ENCODE measurements at places on chromosomes 2 and 18.
A peak's percentile ranks its signal among the peaks of the same experiment; 100 is the strongest.

GRCh38 chr2:213034585-213034984 is 116.8 kb downstream of the IKZF2 start:
- DNase-seq: no peak

DNA sequence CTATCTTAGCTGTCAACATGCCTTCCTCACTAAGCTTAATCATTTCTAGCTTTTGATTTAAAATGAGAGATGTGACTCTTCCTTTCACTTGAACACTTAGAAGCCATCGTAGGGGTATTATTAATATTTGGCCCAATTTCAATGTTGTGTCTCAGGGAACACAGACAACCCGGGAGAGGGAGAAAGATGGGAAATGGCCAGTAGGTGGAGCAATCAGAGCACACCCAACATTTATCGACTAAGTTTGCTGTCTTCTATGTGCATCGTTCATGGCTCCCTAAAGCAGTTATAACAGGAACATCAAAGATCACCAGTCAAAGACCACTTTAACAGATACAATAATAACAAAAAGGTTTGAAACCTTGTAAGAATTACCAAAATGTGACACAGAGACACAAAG is 110.2 kb downstream of the OLA1 start:
- no peak for DNase-seq

GRCh38 chr2:233034091-233034882 is 1.8 kb downstream of the NEU2 start:
- no peak for DNase-seq

- no peak for DNase-seq
Measured at GRCh38 chr18:29651122-29651680, 1391.3 kb downstream of the DSC3 start.

DNA sequence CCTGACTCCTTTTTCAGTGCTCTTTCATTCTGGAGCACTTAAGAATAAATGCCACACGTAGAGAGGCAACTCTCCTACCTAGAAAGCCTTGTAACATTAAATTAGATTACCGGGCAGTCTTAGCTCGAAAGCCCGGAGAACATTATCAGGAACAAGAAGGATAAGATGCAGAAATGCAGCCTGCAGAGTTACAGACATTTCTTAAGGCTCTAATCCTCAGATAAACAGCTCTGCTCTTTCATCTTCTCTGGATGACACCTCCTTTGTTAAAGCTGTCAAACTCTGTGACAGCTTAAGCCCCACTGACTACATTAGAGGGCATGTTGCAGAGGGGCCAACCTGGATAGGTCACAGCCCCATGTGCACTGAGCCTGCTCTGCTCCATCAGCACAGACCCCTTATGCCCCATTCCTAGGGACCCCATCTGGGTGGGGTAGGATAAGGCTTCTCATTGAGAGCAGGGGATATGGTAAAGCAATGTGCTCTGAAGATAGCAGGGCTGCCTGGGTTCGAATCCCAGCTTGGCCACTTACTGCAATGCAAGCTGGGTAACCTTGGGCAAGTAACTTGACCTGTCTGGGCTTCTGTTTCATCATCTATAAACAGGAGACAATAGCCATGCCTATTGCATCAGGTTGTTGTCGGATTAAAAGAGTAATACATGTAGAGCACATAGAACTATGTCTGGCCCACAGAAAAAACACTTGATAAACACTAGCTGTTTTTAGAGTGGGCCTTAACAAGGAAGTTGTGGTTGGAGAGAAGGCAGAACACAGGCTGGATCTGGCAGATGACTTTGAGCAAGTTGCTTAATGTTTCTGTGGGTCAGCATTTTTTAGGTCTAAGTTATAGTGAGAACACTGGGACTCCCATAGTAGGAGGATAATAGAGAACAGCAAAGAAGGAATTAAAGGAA is 111.4 kb downstream of the THNSL2 start:
- DNase-seq: no peak

DNA sequence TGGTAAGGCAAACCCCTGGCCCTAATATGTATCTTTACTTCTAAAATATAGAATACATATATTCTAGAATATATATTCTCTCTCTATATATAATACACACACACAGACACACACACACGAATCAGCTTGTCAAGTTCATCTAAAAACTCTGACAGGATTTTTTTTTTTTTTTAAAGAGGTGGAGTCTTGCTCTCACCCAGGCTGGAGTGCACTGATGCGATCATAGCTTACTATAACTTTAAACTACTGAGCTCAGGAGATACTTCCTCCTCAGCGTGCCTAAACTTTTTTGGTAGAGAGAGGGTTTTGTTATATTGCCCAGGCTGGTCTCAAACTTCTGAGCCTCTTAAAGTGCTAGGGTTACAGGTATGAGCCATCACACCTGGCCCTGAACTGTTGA is 45.2 kb downstream of the DOK1 start:
- no peak for DNase-seq

DNA sequence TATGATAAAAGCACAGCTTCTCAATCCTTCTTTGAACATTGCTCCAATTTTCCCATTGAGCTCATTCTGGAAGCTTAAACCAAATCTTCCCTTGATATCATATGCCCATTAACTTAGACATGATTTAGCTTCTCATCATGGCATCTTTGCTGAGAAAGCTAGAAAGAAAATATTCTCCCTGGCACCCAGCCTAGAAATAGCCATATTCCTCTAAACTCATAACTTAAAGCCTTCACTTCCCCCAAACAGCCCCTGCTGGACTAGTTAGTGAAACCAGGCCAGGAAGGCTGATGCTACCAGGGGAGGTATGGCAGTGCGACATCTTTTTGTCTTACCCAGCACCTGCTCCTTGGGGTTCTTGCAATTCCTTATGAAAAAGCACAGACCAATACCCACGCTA is 4.3 kb downstream of the AAK1 start:
- DNase-seq: no peak

DNA sequence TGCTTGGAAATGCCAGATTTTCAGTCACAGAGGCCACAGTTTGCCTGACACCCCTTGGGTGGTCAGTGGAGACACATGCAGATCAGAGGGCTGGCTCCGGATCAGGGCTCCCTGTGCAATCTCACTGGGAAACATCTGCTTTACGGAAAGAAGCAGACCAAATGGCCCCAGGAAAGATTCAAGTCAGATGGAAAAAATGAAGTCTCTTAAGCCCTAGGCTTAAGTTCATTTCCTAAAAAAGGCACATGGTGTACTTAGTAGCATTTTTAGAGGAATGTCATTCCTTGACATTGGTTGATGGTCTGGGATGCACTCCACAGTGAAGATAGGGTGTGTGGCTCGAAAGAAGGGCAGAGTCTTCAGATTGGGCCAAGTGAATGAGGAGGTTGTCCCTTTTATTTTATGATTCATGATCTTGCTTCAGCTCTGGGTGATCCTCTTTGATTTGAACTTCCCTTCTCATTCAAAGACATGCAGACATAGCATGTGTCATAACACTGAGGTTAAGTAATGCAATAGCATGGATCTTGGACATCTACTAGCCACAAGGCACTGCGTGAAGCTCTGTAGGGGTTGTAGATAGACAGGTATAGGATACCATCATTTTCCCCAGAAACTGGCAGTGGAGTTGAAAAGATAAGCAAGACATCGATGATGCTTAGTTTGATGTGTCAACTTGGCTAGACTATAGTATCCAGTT is 56.5 kb downstream of the KCNE4 start:
- DNase-seq: no peak

- no peak for DNase-seq
Measured at GRCh38 chr18:57533868-57534510, 52.5 kb downstream of the FECH start.

- DNase-seq: no peak
Measured at GRCh38 chr18:69659142-69659651, 258.5 kb downstream of the DOK6 start.

- no peak for DNase-seq
Measured at GRCh38 chr2:238501311-238501710, 74.6 kb downstream of the ASB1 start.

DNA sequence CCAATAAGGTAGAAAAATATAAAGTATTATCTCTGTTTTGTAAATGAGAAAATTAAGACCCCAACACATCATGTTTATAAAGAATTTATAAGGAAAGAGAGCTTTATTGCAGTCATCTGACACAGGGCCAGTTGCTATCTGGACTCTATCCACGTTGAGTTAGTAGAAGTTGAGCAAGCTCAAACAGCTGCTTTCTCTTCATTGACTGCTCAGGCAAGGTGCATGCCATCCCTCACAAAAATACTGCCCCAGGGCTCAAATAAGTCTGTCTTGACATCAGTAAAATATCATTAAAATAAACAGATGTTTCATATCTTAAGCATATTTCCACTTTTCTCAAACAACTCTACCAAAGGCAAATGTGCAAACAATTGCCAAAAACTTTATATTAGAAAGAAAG is 14.8 kb downstream of the COL5A2 start:
- no peak for DNase-seq

GRCh38 chr18:53375621-53376020 is 848.8 kb downstream of the MBD2 start:
- peak; percentile 34 for DNase-seq

DNA sequence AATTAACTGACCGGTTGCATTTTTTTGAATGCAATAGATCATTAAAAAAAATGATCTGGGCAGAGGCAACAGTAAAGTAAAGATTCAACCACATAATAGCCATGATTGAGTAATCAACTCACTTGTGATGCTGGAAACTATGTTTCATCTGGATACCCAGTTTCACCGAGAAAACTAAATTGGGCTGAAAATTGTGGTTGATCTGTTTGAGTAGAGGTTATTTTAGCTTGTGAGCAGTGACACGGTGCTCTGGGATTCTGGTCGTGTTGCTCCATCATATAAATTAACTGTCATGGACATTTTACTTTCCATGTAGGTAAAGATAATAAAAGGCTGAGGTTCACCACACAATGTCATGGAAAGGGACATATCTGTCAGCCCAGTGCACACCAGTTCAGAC is 58.7 kb downstream of the CD226 start:
- no peak for DNase-seq

- no peak for DNase-seq
Measured at GRCh38 chr18:36379435-36379984, 82.0 kb downstream of the FHOD3 start.

GRCh38 chr2:84879584-84880394 is 1.1 kb downstream of the TRABD2A start:
- no peak for DNase-seq

- DNase-seq: no peak
Measured at GRCh38 chr18:70448588-70448987, 159.7 kb downstream of the SOCS6 start.

DNA sequence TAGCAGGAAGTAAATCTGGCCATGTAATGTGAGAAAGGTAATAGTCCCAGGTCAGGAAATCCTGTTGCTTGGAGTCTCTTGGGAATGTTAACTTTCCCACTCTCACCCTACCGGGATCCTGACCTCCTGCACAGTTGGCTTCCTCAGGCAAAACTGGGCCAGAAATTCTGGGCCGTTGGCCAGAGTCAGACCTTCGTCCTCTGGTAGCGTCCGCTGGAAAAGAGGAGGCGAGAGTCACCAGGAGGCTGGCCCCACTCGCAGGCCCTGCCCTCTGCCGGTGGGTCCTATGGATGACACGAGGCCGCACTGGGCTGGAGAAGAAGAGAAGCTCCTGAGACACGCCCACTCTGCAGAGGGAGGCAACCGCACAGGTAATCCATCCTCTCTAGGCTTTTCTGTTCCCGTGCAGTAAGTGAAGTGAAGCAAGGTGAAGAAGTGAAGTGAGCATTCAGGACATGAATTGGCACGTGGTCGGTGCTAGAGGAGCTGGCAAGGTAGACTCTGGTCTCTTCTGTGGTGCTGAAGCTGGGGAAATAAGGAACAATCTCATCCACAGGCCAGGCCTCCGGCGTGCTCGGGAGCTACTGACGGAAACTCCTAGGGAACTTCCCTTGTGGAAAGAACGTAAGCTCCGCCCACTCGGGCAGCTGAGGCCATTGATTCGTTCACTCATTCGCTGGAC is 182.7 kb upstream of the GLI2 start:
- DNase-seq: peak; percentile 42
